ENCODE measurements at places on chromosomes 11 and 22.

GRCh38 chr11:132864811-132865576, 667.3 kb downstream of the OPCML start:
- DNase-seq = no peak

DNA sequence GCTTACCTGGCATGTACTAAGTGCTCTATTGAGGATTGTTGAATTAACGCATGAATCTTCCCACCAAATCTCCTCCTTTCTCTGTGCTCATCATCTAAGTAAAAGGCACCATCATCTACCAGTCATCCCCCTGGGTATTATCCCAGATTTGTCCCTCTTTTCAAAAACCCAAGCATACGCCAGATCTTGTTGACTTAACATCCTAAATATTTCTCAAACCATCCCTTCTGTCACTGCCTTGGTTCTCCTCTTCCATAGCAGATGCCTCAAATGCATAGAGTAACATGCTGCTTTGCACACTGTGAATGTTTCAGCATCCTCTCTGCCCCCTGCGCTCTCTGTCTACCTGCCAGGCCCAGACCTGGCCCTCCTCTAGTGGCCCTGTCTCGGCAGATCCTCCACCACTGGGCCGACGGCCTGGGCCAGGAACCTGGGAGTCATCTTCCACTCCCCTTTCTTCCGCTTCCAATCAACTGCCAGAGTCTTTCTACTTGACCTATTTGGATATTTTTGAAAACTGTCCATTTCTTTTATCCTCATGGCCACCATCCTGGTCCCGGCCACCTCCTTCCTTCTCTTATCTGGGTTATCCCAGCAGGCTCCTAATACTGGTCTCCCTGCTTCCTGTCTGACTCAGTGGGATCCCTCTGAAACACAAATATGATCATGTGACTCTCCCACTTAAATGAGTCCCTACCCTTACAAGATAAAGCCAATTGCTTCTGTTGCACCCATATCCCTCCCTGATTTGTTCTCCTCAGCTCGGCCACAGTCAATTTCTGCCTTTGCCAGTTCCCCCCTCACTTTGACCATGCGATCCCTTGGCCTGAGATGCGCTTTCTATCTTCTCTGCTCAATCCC, 3.4 kb upstream of the TAB1 start:
- no peak for DNase-seq

- DNase-seq = no peak
These were observed 54.4 kb upstream of the TSKU start for GRCh38 chr11:76728778-76729177.

- no peak for DNase-seq
These were observed 144.4 kb downstream of the NCAM1 start for GRCh38 chr11:113105592-113105991.

GRCh38 chr11:95575517-95575916, 214.1 kb downstream of the FAM76B start:
- no peak for DNase-seq

DNA sequence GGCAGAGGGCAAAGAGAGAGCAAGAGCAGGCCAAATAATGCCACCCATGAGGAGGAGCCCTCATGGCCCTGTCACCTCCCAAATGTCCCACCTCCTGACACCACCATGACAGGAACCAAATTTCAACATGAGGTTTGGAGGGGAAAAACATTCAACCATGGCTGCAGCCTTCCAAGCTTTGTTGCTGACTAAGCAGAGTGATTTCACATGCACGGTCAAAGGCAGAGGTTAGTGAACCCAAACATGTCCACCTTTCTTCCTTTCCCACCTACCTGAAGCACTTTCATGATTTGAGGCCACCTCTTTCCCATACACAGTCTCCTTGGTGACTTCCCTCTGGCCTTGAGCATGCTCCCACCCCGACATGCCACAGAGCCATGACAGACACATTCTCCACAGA, 89.7 kb downstream of the C11orf91 start:
- DNase-seq = no peak

DNA sequence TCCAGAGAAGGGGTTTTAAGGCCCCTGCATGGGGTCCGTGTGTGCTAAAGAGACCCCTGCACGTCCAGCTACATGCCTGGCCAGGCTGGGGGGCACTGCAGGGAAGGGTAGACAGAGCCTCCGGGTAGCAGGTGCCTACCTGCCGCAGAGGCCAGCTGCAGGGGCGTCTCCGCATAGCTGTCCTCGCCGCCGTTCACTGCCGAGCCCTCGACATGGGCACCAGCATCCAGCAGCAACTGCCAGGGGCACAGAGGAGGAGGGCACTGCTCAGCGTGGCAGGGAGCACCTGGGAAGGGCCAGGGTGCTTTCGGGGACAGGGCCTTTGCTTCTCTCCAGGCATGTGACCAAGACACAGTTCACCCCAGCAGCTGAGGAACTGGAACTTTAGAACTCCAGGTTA, 59.7 kb downstream of the NAT10 start:
- DNase-seq = no peak

DNA sequence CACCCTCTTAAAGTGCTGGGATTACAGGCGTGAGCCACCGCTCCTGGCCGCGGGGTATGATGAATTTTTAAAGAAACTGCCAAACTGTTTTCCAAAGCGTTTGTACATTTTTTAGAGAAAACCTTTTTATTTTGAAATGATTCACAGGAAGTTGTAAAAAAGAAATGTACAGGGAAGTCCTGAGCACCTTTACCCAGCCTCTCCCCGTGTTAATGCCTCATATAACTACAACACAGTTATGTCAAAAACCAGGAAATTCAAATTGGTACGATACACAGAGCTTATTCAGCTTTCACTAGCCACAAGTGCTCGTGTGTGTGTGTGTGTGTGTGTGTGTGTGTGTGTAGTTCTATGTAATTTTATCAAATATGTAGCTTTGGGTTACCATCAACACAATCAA, 7.0 kb upstream of the FAM118A start:
- no peak for DNase-seq

GRCh38 chr22:29225422-29226090, 19.9 kb downstream of the EMID1 start:
- no peak for DNase-seq

- DNase-seq = peak; percentile 55
These were observed 54.3 kb upstream of the USP47 start for GRCh38 chr11:11787305-11788062.

- no peak for DNase-seq
These were observed 86.8 kb downstream of the SLC1A2 start for GRCh38 chr11:35332524-35332923.

DNA sequence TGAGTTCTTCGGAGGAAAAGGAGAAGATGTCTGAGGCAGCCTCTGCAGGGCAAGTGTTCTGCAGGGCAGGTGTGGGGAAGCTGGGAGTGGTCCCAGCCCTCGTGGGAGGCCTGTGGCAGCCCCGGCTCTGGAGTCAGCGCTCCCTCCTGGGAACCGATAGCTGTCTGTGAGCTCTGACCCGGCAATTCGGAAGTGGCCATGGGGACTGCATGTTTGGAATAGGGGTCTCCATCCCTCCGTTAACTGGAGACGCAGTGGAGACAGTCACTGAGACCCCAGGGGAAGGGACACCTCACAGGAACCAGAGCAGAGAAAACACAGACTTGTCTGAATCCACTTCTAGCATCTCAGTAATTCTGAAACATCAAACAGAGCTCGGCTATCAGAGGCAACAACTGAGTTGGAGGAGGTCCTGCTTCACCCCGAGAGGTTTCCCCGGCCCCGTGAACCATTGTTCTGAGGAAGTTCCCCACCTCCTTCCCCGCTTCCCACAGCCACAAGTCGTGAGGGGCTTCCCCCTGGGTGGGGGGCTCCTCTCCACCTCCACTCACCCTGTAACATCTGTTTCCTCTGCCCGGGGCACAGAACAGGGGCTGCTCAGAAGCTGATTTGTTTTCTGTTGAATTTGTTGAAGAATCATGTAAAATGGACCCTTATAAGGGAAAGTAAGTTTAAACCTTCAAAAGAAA, 99.6 kb downstream of the BRD1 start:
- no peak for DNase-seq

DNA sequence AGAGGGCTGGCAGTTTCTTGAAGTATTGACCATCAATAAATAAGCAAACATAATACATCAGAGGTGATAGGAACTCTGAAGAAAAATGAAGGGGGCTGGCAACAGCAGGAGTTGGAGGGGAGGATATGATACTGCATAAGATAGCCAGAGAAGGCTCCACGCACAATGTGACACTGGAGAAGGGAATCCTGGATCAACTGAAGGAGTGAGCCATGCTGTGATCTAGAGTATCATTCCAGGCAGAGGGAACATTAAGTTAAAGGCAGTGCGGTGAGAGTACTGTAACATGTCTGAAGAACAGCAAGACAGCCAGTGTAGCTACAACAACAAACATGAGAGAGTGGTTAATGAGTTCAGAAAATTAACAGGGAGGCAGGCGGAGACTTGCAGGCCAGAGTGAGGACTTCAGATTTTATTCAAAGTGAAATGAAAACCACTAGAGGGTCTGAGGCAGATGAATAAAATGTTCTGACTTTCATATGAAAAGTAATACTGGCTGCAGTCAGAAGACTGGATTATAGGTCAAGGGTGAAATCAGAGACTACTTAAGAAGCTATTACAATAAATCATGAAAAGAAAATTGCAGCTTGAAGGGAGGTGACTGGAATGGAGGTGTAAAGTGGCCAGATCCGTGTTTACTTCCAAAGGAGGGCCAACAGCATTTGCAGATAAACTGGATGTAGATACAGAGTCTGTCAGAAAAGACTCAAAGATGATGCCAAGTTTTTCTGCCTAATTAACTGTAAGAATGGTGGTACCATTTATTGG, 49.4 kb downstream of the RRAS2 start:
- DNase-seq = no peak
